ENCODE measurements at places on chromosomes 11 and 22. TPM values are rescaled to one million over a fixed set of nuclear protein-coding genes. Genes with fewer than 3 reads are reported as not detected.

DNA sequence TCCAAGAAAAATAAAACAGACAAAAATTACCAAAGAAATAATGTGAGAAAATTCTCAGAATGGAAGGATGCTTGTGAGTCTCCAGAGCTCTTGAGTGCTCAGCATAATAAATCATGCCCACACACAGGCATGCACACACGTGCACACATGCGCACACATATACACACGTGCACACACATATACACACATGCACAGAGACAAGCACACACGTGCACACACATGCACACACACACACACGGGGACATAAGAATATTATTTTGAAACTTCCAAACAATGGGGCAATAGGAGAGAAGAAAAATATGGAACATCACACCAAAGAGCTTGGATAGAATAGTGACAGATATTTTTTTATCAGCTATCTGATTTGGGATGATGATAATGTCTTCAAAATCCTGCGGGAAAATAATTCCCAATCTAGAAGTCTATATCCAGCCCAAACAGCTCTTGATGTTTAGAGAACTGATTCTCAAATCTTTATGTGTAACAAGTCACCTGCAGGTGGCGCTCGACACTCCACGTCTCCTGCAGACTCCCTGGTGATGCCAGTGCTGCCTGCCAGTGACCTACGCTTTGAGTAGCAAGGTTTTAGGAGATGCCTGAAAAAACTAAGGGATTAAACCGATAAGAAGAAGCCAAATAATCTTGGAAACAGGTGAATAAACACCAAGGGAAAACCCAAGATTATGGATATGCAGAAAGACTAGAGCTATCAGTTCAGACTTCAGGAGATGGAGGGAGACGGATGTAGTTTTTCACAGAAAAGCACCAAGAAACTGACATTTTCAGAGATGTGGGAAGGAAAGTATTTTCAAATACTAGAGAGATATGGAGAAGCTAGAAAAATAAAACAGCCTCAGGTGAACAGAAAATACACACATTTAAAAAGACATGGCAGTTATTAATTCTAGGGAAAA, 743.6 kb downstream of the ETS1 start:
- peak; percentile 64 for DNase-seq

- DNase-seq = no peak
Observed at GRCh38 chr11:120241277-120241676, 1.3 kb downstream of the POU2F3 start.

- DNase-seq = no peak
Observed at GRCh38 chr22:23565305-23565914, 14.7 kb downstream of the IGLL1 start.

- peak; percentile 18 for DNase-seq
Observed at GRCh38 chr11:32312865-32313403, 122.4 kb downstream of the WT1 start.

DNA sequence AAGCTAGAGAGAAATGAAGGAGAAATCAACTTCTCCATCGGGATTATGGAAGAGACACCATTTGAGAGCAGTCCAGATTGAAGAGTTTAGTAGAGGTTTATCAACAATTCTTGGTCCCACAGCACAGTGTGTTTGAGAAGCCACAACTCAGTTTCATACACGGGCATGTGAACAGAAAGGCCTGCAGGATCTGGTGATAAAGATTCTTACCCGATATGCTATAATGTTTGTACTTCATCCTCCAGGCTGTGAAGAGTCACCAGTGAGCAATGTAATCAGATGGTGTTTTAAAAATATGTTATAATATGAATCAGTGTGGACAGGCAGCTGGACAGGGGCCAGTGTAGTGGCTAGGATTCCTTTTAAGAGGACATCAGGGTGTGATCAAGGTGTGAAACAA, 29.7 kb upstream of the VWA5A start:
- DNase-seq = no peak

Gene HTR3A
- not detected for total RNA-seq
